CD4-positive, alpha-beta T cell treated with Interleukin-6 for 4 hours (primary cell): ENCODE measurements at places on chromosomes 13 and 19.

- no peak for DNase-seq
Measured at GRCh38 chr19:12695096-12695495, 1.3 kb downstream of the FBXW9 start.

GRCh38 chr13:73578251-73578875 is 519.6 kb downstream of the KLF5 start:
- DNase-seq: no peak

- DNase-seq: no peak
Measured at GRCh38 chr13:113040597-113041292, 64.8 kb upstream of the F7 start.

- peak; percentile 79 for DNase-seq
Measured at GRCh38 chr19:41872775-41873647, 4.1 kb upstream of the CD79A start.

GRCh38 chr19:3073159-3073563 is 10.9 kb upstream of the TLE5 start:
- no peak for DNase-seq
